ENCODE measurements at places on chromosomes 3 and 15.

- DNase-seq, result no peak
Observed at GRCh38 chr3:52286777-52287110, 884 bp upstream of the GLYCTK start.

- peak; percentile 38 for DNase-seq
Observed at GRCh38 chr3:195895078-195895860, 13.1 kb downstream of the TNK2 start.

DNA sequence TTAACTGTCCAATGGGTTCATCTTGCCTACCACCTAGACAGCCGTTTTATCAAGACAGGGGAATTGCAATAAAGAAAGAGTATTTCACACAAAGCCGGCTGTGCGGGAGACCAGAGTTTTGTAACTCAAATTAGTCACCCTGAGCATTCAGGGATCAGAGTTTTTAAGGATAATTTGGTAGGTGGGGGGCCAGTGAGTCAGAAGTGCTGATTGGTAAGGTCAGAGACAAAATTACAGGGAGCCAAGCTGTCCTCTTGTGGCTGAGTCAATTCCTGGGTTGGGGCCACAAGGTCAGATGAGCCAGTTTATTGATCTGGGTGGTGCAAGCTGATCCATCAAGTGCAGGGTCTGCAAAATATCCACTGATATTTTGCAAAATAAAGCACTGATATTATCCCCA is 29.9 kb upstream of the GPD1L start:
- DNase-seq, result no peak

- peak; percentile 53 for DNase-seq
Observed at GRCh38 chr15:58608129-58608590, 141.3 kb downstream of the ADAM10 start.

- peak; percentile 97 for DNase-seq
Observed at GRCh38 chr15:81312790-81313543, 11.0 kb downstream of the STARD5 start.

- DNase-seq, result no peak
Observed at GRCh38 chr3:135382188-135382587, 583.3 kb upstream of the PPP2R3A start.

DNA sequence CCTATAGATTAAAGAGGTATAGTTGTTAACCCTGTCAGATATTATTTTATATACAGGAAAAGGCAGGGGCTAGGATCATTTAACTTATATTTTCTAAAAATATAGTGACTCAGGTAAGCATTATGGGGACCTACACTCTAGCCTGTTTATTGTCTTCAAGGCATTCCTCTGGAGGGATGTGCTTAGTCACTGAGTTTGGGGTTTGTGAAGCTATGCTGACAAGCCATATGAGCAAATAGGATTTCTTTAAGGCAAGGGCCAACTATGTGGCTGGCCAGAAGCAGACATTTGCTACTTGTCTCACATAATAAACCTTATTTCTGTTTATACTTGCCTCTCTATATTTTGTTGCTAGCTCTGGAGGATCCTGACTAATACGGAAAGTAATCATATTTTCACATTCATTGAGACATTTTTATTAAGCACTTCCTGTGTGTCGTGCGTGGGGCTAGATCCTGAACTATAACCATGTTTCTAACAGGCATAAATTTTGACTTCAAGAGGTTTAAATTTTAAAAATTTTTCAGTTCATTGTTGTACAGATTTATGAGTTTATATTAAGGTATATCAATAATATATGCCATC is 153.4 kb downstream of the OTOL1 start:
- no peak for DNase-seq

GRCh38 chr3:50322386-50323091 is at the start of gene HYAL2:
Gene HYAL2 (minus strand): TSS chr3:50322745. CDS start chr3:50320489, 2,256 bp downstream.
- no peak for DNase-seq

- DNase-seq, result no peak
Observed at GRCh38 chr3:28279770-28280169, 38.4 kb downstream of the CMC1 start.

- peak; percentile 25 for DNase-seq
Observed at GRCh38 chr3:108486941-108487340, 23.5 kb downstream of the MYH15 start.

DNA sequence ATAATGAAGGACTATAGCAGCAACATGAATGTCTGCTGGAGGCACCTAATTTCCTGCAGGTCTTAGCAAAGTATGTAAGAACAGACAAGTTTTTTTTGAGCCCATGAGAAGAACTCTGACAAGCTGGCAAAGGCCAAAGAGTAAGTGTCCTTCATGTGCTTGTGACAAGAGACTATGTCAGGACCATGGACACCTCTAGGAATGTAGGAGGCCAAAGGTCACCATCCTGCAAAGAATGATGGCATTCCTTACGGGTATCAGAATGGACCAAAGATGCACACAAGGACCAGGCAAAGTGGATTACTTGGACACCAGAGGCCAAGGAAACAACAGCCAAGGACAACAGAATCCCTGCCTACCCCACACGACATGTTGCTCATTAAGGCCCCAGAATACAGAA is 858.5 kb upstream of the CFAP20DC start:
- no peak for DNase-seq

DNA sequence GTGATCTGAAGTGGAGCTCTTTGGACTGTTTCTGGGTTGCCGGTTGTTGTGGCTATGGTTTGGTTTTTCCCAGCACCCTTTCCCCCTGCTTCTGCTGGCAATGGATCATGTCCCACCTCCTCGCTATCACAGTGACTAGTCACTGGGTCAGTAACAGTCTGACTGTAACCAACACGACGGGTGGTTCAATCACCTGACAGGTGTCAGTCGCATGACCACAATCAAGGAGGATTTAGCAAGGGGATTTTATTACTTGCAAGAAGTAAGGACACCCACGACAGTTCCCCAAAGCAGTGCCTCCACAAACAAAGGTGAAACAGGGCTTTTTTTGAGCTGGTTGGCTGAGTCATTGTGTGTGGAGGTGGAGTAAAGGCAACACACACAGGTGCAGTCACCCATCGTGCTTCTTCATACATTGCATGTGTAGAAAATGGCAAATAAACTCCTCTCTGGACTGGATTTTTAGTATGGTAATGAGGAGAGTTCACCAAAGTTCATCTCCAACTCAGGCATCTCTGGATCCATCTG is 58.8 kb upstream of the FAM3D start:
- DNase-seq, result no peak

- no peak for DNase-seq
Observed at GRCh38 chr15:77481670-77482069, 61.0 kb downstream of the HMG20A start.

DNA sequence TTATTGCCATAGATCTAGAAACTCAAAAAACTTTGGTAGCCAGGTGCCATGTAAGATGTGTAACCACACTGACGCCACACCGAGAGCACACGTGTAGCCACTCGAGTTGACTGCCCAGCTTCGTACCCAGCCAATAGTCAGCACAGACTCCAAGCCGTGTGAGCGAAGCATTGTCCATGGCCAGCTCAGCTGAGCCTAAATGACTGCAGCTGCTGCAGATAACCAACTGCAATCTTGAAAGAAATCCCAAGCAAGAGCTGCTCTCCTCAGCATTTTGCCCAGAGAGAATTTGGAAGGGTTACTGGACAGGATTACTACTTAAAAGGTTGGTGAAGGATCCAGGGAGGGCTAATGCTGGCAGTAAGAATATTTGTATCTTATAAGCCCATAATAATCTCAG is 193.0 kb upstream of the THRB start:
- DNase-seq, result no peak

DNA sequence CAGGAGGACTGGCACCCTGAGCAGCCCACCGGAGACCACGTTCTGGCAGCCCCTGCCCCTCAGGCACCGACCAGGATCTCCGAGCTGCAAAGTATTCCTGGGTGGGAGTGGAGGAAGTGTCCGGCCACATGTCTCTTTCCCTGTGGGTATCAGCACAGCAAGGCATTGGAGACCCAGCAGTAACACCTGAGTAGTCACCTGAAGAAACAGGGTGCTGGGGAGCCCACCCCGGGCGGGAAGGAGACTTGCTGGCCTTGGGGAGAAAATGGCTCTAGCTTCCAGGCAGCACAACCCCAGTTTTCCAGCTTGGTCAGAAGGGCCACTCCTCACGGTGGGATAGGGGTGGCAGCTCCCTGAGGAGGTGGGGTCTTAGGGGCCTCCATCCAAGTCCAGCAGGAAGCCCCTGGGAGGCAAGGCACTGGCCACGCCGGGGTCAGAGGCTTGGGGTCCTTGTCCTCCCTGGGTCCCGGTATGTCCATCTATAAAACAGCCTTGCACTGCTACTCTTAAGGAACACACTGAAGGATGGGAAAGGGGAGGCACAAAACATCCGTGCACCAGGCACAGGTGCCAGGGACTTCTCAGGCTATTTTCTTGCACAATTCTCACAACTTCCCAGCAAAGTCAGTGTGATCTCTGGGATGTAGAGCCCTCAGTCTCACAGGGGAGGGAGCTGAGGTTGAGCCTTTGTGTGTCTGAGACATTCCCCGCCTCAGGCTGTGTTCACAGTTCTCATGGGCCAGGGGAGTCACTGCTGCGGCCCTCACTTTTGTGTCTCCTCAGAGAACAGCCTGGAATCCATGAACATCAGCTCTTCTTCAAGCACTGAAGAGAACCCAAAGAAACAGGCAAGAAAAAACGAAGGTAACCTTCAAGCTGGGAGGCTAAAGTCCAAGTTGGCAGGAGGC is 11.9 kb downstream of the CFAP100 start:
- DNase-seq, result no peak

DNA sequence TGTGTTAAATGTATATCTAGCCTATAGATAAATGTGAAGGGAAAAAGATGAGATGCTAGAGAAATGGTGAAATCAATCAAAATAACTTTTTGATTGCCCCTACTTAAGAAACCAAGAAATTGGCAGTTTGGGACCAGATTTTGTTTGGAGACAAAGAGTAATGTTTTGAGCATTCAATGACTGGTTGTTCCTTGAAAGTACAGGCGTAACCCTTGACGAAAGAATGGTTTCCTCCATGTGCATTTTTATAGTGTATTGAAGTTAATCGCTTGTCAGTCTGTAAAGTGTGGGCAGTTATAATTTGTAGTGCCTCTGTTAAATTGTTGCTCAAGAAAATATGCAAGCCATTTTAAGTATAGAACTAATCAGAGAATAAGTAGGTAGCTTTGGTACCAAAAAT is 1.2 kb downstream of the KIF23 start:
- no peak for DNase-seq

DNA sequence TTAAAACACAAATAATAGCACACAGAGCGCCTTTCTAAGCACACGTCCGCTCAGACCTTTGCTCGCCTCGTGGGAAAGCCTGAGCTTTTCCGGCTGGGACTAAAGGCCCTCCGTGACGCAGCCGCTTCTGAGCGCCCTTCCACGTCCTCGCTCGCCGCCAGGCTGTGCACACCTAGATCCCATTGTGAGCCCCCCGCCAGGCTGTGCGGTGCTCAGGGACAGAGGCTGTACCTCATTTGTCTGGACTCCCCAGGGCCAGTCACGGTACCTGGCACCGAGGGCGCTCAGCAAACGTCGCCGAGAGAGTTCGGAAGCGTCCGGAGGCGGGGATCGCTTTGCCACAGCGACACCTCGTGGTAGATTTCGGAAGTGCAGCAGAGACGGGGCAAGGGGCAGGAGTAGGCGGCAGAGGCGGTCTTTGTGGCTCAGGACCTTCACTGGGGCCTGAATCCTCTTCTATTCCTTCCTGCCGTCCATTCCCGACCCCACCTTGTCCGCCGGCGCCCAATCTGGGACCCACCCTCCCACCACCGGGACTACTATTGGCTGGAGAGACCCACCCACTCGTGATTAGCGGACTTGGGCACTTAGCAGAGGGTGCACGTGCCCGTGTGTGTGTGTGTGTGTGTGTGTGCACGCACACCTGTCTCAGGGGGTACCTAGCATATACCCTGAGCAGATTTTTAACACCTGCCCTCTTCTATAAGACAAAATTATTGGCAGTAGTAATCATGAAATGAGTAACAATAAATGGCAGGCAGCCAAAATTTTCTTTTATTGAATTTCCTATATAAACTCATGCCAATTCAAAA is 65.6 kb downstream of the RHCG start:
- peak; percentile 89 for DNase-seq

- DNase-seq, result peak; percentile 81
Observed at GRCh38 chr15:43285609-43286037, 18.9 kb upstream of the TGM5 start.

- DNase-seq, result no peak
Observed at GRCh38 chr3:78015856-78016255, 976.0 kb downstream of the ROBO2 start.
